Heart right ventricle (tissue), 16 donors: ENCODE measurements at places on chromosomes 6 and 20.
A peak's percentile ranks its signal among the peaks of the same experiment; 100 is the strongest.

- DNase-seq, result no peak
Observed at GRCh38 chr6:73978330-73978729, 282.3 kb downstream of the CD109 start.

- DNase-seq, result no peak
Observed at GRCh38 chr6:110878751-110879522, 4.4 kb downstream of the AMD1 start.

- no peak for DNase-seq
Observed at GRCh38 chr6:166850677-166851076, 105.7 kb downstream of the RNASET2 start.

DNA sequence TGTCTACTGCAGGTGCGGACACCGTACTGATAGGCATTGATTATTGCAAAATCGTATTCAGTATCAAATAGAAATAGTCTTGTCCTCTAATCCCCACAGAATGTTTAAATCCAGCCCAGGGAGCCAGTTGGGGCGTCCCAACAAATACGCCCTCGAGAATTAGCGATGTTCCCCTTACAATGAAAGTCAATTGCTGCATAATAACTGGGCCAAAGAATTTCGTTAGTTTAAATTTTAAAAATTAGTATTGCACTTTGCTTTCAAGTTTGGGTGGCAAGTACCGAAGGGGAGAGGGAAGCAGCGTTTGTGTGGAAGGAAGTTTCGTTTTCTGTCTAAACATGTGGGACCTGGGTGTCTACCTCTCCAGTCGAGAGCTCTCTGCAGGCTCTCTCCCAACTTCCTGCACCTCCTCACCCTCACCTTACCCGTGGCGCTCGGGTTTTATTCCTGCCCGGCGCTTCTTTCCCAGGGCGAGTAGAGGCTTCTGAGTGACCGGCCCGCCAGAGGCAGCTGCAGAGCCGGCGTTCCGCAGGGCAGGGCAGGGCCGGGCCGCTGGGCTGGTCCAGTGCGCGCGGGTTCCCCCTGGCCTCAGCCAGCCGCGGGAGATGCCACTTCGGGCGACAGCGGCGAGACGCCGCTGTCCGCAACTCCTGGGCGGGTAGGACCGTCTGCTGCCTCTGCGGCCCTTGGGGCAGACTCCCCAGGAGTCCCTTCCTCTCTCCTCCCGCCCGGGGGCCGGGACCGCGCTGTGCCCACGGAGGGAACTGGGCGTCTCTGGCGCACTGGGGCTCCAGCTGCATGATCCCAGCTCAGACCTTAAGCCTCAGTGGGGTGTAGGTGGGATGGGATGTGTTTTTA is 862 bp upstream of the TFAP2C start:
- DNase-seq, result peak; percentile 12

DNA sequence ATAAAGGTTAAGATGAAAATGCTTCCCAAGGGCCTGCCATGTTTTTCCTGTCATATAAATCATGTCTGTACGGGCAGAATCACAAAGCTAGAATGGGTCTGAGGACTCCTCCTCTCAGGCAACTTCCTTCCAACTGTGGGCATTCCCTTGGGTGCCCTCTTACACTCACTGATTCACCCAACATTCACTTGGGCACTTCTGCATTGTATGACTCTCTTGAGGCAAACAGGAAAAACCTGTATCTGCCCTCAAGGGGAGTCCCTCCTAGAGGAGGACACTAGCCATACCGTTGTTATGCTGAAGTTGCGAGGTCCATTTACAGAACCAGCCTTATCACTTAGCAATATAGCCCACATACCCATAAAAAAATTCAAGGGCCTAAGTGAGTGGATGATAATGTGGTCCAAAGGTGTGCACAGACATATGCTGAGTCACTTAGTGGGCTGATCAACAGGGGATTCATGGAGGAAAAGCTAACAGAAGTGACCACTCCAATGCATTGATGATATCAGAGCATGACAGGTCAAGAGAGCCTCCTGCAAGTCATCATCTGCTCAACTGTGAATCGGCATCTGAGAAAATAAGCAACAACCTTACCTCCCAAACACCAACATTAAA is 131.1 kb downstream of the ATXN1 start:
- DNase-seq, result no peak

GRCh38 chr20:13865791-13866351 is 81.0 kb downstream of the NDUFAF5 start:
- no peak for DNase-seq

- DNase-seq, result no peak
Observed at GRCh38 chr6:79812195-79812594, 135.2 kb downstream of the ELOVL4 start.

GRCh38 chr20:7415427-7415826 is 524.8 kb downstream of the HAO1 start:
- no peak for DNase-seq

GRCh38 chr6:41204156-41204555 is 3.2 kb upstream of the TREML2 start:
- DNase-seq, result no peak

DNA sequence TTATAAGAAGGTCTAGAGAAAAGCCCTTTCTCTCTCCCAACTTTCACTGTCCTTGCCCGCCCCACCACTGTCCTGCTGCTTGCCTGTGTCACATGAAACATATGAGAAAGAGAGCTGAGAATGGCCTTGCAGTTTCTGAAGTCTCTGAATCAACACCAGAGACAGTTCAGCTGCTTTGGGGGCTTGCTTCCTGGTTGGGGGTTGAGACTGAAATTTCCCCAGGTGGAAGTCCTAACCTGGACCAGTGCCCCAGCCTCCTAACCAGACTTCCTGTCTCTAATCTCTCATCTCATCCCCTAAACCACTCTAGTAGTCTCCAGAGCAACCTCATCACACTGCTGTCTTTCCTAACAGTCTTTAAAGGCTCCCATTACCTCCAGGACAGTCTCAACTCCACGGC is 10.7 kb downstream of the TRAM2 start:
- no peak for DNase-seq

GRCh38 chr6:15088904-15089568 is 156.8 kb upstream of the JARID2 start:
- no peak for DNase-seq

- DNase-seq, result no peak
Observed at GRCh38 chr6:167590193-167590592, 236.5 kb upstream of the AFDN start.

DNA sequence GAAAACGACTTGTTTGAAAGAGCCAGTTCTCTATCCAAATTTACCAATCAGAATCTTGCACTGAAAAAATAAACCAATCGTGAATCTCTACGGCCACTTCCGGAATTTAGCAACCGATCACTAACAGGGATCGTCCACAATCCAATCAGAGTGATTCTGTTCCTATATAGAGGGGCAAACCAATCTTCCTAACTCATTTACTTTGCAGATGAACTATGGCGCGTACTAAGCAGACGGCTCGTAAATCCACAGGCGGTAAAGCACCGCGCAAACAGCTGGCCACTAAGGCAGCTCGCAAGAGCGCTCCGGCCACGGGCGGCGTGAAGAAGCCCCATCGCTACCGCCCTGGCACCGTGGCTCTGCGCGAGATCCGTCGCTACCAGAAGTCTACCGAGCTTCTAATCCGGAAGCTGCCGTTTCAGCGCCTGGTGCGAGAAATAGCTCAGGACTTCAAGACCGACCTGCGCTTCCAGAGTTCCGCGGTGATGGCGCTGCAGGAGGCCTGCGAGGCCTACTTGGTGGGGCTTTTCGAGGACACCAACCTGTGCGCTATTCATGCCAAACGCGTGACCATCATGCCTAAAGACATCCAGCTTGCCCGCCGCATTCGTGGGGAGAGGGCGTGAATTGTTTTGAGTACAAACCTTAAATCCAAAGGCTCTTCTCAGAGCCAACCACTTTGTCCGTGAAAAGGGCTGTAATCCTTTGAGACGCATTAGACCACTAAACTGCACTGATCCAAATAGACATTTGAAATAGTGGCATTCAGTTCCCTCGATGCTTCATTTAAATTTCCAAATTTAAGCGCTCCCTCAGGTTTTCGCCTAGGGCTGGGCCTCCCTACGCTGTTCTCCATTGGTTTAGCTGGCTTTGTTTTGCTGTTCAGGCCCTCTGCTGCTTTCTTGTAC is 138.0 kb downstream of the HFE start:
- no peak for DNase-seq

- DNase-seq, result no peak
Observed at GRCh38 chr6:132902901-132903300, 88.5 kb downstream of the RPS12 start.

GRCh38 chr20:60941379-60941778 is 310.7 kb upstream of the CDH4 start:
- no peak for DNase-seq

DNA sequence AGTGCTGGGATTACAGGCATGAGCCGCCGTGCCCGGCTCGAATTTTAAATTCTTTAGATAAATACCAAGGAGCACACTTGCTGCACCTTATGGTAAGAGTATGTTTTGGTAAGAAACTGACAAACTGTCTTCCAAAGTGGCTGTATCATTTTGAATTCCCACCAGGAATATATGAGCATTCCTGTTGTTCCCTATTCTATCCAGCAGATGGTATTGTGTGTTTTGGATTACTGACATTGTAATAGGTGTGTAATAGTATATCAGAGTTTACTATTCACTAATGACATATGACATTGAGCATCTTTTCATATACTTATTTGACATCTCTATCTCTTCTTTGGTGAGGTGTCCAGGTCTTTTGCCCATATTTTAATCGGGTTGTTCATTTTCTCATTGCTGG is 40.5 kb downstream of the TGM6 start:
- DNase-seq, result no peak

GRCh38 chr20:22503577-22503976 is 80.8 kb downstream of the FOXA2 start:
- DNase-seq, result no peak

DNA sequence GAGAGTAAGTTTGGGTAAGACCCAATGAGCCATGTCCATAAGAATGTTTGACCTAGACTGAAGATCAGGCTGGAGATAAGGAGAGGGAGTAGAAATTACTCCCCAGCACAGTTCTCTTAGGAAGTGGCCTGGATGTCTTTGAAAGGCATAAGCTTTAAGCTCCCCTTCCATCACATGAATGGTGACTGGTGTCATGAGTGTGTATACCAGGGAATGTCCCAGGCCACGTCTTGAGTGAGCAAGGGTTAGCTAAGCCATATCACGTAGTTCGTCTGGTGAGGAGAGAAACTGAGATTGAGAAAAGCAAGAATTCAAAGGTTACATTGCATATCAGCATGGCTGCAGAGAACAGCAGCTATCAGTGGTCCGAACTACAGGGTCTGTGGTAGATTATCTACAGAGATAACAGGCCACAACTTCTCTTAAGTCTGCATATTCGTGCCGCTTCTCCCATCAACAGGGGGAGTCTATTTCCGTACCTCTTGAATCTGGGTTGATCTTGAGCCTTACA is 60.1 kb upstream of the BMP2 start:
- DNase-seq, result no peak

DNA sequence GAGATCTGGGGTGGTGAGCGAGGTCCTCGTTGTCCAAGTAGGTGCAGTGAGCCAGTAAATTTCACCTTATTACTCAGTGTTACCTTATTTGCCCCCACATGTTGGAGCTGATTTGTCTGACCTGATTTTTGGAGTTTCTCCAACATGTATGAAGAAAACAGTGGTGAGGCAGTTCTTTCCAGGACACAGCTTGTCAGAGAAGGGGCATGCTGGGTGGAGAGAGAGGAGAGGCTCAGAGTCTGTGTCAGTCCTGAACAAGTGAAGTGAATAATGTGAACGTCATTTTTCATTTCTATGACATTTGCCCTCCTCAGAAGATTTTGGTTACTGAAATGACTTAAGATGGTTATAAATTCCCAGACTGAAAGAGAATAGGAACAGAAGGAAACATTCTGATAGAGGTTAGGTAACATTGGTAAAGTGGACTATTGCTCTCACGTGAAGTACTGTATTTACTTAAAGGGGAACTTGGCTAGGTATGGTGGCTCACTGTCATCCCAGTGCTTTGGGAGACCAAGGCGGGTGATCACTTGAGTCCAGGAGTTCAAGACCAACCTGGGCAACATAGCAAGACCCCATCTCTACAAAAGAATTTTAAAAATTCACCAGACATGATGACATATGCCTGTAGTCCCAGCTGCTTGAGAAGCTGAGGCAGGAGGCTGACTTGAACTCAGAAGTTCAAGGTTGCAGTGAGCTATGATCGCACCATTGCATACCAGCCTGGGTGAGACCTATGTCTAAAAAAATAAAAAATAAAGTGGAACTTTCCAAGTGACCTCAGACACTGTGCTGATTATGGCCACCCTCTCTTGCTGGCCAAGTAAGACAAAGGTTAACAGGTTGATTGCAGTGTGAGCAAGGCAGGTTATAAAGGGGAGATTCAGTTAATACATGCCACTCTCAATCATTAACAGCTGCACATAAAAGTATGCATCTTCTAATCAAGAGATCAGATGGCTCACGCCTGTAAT is 184.3 kb downstream of the EDN1 start:
- DNase-seq, result no peak

- DNase-seq, result peak; percentile 41
Observed at GRCh38 chr6:27183060-27183832, 64.3 kb upstream of the PRSS16 start.

GRCh38 chr6:159397753-159398152 is 228.6 kb downstream of the FNDC1 start:
- DNase-seq, result no peak

DNA sequence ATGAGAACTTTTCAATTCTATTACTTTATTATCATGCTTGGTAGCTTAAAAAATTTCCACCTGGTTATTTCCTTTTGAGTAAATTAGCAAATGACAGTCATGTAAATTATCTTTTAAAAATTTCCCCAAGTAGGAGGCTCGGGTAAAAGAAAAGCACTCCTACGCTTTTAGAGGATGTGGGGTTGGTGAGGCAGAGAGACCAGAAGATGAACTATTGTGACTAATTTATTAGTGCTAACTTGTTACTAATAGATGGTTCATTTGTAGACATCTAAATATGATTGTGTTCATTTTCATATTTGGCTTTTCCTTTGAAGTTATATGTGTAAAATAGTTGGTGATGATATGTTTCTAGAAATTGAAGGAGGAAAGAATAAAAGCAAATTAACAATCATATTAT is 27.0 kb downstream of the ZNF292 start:
- DNase-seq, result no peak

GRCh38 chr6:64238071-64238470 is 602.5 kb downstream of the PHF3 start:
- DNase-seq, result no peak

DNA sequence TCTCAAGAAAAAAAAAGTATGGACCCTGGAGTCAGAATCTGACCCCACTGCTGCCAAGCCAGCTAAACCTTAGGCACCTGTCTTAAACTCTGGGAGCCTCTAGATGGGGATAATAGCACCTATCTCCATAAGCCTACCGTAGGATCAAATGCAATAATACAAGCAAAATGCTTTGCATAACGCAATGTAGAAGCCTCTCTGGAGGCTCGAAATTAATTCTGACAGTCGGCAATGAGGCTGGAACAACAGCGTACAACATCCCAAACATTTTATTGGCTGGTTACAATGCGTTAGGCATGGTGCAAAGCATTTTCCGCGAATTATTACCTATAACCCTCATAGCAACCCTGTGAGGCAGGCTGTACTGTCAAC is 521 bp downstream of the CDK5RAP1 start:
- DNase-seq, result no peak

DNA sequence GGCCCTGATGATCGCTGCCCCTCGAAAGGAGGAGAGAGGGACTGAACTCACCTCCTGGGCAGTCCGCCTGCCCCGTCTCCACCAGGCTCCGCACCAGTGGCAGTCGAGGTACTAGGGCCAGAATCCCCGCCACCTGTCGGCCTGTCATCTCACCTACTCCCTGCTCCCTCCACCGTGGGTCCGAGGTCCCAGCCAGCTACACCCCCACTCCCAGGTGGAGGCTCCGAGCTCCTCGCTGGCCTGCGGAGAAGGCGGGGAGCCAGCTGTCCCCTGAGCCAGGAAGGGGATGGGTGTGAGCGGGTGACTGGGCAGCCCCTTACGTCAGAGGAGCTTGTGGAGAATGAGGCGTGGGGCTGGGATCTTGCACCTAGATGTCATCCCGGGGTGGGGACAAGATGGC is 1066.5 kb upstream of the MANEA start:
- DNase-seq, result no peak
